OCI-LY7 (cell line): ENCODE measurements at places on chromosomes 3 and 15. TPM values are rescaled to one million over a fixed set of nuclear protein-coding genes. Genes with fewer than 3 reads are reported as not detected.

The SAXO2 gene
- 6.5 and 6.6 TPM in 2 replicates for total RNA-seq

The SPINK8 gene
- total RNA-seq = not detected in 2 replicates

GRCh38 chr3:195013411-195014361, 257.3 kb downstream of the XXYLT1 start:
- no peak for DNase-seq

- DNase-seq = no peak
Measured at GRCh38 chr3:66507423-66508260, 6.8 kb upstream of the LRIG1 start.

DNA sequence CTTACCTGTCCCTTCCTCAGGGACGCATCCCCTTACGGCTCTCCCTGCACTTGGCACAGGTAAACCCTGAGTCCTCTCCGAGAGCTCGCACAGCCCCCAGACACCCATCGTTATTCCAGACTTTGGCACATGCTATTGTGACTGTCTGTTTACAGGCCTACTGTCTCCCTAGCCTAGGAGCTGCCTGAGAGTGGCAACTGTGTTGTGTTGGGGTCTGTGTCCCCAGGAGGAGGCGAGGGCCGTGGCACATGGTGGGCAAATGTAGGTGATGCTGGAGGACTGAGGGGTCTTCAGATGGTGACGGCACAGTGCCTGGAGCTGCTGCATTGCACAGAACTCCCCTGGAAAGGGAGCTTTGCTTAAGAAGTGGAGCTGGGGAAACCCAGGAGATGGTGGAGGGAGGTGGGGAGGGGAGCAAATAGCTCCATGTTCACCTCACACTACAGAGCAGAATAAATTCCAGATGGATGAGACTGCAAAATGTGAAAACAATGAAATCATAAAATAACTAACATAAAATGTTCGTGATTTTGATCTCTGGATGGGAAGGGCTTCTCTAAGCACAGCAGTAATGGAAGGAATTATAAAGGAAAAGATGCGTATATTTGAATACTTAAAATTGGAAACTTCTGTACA, 96.5 kb downstream of the SMAD6 start:
- DNase-seq = no peak

The MYRIP gene
- total RNA-seq = not detected in 2 replicates

The MPI gene
- total RNA-seq = 51.3 and 67.2 TPM in 2 replicates

The GADL1 gene
- not detected in 2 replicates for total RNA-seq

DNA sequence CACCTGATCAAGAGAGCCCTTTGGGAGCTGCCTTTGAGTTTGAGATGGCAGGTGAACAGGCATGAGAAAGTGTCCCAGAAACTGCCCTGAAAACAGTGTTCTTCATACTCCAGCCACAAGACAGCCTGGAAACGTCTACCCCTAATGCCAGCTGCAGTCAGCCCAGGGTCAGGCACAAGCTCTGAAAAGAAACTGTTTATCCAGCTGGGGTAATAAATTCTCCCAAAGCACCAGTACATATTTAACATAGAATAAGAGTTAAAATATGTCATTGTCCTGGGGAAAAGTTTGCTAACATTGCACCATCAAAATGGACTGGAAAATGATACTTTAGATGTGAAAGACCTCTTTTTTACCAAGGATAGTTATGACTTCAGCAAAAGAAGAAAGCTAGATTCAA, 66.3 kb downstream of the NEK10 start:
- no peak for DNase-seq

GRCh38 chr3:184731786-184732537, 20.1 kb upstream of the MAGEF1 start:
- DNase-seq = no peak

The IL20RB gene
- 2.4 and 3.1 TPM in 2 replicates for total RNA-seq

- DNase-seq = no peak
Measured at GRCh38 chr3:183082355-183082915, 16.9 kb downstream of the MCCC1 start.

GRCh38 chr3:32869513-32870047, 51.8 kb downstream of the TRIM71 start:
- no peak for DNase-seq

DNA sequence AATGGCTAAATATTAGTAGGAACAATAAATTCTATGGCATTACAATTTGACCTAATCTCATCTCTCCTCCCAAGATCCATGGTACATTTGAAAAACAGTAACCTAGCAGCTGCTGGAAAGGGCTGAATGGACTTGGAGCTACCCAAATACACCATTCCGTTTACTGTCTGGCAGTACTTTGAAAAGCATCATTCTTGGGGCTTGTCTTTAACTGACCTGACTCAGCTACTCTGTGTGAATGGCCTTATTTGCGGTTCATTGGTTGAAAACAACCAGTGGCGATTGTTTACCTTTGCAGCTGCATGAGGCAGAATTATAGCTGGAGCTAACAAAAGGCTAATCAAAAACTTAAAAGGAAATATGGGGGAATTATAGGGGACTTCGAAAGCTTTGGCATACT, 311.2 kb upstream of the MCTP2 start:
- DNase-seq = no peak

DNA sequence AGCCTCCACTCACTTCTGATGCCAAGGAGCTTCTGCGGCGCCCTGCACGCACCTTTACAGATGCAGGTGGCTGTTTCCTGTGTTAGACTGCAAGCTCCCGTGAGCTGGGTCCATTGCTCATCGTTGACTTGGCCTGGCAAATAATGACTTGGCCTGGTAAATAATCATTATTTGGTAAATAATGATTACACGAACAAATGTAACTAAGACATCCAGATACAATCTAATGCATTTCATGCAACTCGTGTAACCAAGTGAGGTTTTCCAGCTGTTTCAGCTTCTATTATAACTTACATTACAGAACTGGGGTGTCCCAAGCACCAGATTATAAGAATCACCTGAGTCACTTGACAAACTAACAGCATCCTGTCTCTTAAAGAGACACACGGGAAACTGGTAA, 92.1 kb upstream of the BHLHE40 start:
- no peak for DNase-seq

DNA sequence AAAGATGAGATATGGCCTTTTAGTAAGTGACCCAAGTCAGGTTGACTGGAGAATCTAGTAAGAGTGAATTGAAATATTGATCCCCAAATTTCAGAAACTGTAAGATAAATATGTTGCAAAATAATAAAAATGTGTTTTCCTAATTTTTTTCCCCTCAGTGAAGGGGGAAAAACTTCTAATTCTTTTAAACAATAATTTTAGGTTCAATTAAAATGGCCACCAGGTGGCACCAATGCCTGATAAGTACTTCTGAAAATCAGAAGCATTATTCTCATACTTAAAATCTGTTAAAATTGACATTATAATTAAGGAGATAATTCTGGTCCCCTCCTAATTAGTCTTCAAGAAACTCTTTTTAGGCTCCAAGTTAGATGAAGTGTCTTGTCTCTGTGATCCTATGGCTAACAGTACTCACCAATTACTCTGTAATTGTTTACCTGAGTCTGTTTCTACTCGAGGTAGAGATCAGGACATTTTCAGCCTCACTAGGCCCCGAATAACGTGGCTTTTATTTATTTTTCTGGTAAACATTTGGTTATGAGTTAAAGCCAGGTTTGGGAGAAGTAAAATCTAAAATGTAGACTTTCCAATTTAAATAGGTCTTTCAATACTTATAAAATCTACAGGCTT, 52.6 kb downstream of the NMD3 start:
- peak; percentile 60 for DNase-seq

DNA sequence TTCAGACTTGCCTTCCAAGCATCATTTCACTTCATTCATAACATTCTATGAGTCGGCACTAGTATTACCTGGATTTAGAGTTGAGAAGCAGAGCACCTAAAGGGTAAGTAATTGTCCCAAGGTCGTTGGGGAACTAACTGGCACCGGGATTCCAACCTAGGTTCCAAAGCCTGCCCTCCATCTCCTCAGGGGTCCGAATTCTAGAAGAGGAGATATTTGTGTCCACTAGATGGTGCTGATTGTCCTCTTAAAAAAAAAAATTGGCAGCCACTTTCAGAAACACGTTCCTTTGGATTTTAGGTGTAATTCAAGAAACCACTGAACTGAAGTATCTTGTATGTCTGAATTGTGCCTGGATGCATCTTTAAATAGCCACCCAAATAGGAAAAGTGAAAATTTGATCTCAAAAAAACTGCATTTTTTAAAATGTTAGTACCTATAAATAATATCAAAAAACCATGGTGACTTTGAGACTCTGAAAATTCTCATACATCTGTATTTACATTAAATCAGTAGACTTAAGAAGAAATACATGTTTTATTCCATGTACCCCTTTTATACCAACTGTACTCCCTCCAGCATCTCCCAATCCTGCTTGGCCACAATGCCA, 3.9 kb upstream of the FSIP1 start:
- peak; percentile 63 for DNase-seq

The AGBL1 gene
- not detected in 2 replicates for total RNA-seq

- no peak for DNase-seq
Measured at GRCh38 chr3:64455351-64455750, 230.1 kb upstream of the PRICKLE2 start.

GRCh38 chr3:52183786-52184445, 14.0 kb upstream of the ALAS1 start:
- no peak for DNase-seq

The NPTN gene
- 36.6 and 43.2 TPM in 2 replicates for total RNA-seq

DNA sequence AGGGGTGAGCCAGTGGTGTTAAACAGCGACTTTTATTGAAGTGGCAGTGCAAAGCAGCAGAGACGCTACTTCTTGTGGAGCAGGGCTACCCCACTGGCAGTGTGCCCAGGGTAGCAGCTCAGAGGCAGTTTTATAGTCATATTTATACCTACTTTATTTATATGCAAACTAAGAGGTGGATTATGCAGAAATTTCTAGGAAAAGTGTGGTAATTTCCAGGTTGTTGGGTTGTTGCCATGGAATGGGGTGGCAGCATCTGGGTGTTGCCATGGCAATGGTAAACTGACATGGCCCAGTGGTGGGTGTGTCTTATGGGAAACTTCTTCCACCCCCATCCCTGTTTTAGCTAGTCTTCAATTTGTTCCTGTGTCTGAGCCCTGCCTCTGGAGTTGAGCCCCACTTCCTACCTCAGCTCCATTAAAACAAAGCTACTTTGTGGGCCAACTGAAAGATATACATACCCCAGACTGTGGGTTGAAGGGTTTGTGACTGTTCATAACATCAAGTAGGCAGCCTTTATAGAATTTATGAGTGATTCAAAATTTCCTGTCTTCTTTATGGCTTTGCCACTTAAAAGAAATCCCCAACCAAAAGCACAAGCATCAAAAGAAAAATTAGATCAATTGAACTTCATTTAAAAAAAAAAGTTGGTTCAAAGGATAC, 60.3 kb downstream of the EBLN2 start:
- no peak for DNase-seq

The LRRIQ4 gene
- 0.17 and 0.39 TPM in 2 replicates for total RNA-seq

The HCN4 gene
- total RNA-seq = not detected in 2 replicates

The LZTFL1 gene
- 8.7 and 9.7 TPM in 2 replicates for total RNA-seq

- DNase-seq = no peak
Measured at GRCh38 chr3:184295771-184296170, 3.3 kb upstream of the PSMD2 start.

DNA sequence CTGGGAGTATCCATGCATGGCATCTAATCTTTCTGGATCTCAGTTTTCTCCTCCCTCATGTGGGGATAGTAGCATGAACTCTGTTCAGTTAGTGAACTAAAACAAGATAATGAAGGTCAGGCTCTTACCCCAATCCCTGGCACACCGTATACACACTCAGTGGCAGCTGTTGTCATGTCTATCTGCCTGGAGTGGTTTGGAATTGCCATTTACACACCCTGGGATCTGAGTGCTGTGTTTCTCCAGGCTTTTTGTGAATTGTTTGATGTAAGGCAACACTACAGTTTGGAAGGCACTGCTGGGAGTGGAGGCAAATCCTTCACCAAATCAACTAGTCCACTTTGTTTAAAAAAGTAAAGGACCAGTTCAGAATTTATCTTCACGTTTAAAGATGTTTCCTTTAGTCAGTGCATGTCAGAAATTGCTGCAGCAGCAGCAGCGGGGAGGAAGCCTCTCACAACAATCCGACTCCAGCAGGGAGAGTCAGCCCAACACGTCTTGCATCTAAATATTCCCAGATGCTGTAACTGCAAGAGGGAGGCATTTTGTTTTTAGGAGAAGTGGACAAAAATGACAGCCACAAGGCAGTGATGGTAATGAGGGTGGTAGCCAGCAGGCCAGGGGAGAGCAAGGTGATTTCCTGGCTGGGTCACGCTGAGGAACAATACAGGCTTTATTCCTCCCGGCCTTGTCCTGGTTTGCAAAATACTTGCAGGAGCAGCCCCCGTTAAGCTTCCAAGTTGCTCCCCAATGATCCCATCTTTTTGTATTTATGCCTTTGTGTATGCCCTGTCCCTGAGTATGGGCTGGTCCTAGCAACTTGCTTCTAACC, 128.5 kb upstream of the LRIG1 start:
- DNase-seq = no peak
